Endothelial cell of umbilical vein (primary cell): ENCODE measurements at places on chromosomes 6 and 20.

- no peak for DNase-seq
These were observed 2.1 kb downstream of the KHDRBS2 start for GRCh38 chr6:62283796-62284411.

DNA sequence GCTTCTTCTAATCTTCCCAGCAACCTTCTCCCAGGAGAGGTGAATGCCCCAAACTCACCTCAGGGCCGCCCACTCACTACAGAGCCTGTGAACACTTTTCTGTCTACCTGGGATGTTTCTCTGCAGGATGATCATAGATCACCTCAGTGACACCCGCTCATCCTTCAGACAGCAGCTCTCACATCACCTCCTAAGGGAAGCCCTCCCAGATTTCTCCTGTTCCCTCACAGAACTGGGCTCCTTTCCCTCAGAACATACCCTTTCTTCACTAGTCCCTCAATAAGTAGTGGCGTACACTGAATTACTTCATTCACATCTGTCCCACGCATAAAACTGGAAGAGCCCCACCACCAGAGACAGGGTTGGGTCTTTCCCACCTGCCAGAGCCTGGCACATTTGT, 57.8 kb downstream of the CDK5RAP1 start:
- DNase-seq: no peak

- DNase-seq: no peak
These were observed 95.9 kb upstream of the FOXQ1 start for GRCh38 chr6:1215884-1216487.

DNA sequence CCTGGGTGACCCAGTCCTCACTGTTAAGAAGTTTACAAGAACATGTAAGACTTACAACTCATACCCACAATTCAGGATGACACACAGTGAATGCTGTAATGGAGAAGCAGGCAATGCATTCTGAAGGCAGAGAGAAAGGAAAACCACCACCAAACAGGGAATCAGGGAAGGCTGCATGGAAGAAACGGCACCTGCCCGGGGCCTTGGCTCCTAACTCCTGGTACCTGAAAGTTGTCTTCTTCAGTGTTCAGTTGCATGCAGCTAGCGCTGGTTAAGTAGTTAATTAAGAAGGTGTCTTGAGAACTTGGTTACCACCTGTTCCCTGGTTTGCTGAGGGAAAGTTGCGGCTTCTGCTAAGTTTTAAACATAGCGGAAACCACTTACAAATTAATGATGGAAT, 57.2 kb downstream of the GPR6 start:
- no peak for DNase-seq

- DNase-seq: no peak
These were observed 147.1 kb upstream of the THEMIS start for GRCh38 chr6:128047989-128048388.

GRCh38 chr6:29925321-29925720, 17.0 kb upstream of the HLA-A start:
- DNase-seq: no peak

- no peak for DNase-seq
These were observed 12.7 kb downstream of the COL9A3 start for GRCh38 chr20:62829231-62830230.

DNA sequence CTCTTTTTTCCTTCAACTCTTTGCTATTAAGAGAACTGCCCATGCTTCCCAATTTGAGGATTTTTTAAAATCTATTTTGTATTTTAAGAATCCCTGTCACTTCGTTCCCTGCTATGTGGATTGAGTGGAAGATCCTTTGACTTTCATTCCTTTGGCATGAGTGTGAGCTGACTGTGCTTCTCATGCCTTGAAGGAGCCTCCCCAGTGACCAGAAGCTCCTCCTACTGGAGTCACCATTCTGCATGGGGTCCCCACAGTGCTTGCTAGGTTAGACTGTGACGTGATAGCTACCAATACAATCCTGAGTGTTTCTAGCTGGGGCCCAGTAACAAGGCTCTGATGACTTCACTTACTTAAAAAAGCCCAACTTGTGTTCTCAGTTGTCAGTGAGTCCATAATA, 104.4 kb upstream of the LAMP5 start:
- DNase-seq: no peak

- DNase-seq: no peak
These were observed 6.5 kb upstream of the SLCO4A1 start for GRCh38 chr20:62635852-62636251.

DNA sequence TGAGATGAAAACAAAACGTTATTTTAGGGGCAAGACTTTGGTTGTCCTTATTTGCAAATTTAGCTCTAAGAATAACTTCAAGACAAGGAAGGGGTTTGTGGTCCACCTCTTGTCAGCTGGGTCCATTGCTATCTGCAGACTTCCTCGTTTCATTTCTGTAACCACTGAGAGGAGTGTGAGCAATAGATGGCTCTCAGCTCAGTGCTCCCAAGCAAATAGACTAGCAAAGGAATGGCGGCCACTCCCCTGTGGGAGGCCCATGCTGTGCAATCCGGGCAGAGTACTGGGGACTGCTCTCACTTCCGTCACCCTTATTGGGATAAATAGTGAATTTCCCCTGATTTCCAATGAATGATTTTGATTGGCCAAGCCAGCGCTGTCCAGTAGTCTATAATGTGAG, 176.6 kb downstream of the ZDHHC14 start:
- no peak for DNase-seq

DNA sequence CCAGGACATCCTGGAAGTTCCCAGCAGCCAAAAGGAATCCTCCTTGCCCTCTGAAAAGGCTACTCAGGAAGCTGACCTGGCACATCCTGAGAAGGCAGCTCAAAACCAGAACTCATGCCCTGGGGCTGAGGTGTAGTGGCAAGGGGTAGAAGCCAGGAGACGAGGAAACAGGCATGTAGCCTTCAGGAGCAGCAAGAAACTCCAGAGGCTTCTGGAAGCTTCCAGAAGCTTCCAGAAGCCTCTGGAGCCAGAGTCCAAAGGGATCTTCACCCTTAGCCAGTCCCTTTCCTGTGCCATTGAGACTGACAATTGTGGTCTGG, 43.9 kb downstream of the BMP7 start:
- no peak for DNase-seq

GRCh38 chr20:25039697-25040437, 18.1 kb downstream of the ACSS1 start:
- peak; percentile 67 for DNase-seq

DNA sequence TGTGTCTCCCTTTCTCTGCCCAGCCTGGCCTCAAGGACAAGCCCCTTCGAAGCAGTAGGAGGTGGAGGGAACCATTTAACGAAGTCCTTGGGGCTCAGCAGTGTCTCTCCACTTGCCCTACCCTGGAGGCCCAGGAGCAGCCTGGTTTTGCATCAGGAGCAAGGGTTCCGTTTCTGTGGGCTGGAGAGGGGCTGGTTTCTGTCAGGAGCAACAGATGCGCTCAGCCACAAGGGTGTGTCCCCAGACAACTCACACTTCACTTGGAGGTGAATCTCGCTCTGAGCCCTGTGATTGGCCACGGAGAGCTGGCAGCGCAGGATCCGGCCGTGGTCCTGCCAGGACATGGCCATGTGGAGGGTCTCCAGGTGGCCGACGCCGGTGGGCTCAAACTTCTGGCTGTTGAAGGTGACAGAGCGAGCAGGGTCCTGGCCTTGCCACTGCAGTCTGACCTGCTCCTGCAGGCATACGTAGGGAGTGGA, 6.9 kb downstream of the SIGLEC1 start:
- no peak for DNase-seq

GRCh38 chr6:105982761-105983540, 103.2 kb upstream of the PRDM1 start:
- DNase-seq: no peak

GRCh38 chr20:54254596-54254995, 46.7 kb downstream of the PFDN4 start:
- DNase-seq: no peak

DNA sequence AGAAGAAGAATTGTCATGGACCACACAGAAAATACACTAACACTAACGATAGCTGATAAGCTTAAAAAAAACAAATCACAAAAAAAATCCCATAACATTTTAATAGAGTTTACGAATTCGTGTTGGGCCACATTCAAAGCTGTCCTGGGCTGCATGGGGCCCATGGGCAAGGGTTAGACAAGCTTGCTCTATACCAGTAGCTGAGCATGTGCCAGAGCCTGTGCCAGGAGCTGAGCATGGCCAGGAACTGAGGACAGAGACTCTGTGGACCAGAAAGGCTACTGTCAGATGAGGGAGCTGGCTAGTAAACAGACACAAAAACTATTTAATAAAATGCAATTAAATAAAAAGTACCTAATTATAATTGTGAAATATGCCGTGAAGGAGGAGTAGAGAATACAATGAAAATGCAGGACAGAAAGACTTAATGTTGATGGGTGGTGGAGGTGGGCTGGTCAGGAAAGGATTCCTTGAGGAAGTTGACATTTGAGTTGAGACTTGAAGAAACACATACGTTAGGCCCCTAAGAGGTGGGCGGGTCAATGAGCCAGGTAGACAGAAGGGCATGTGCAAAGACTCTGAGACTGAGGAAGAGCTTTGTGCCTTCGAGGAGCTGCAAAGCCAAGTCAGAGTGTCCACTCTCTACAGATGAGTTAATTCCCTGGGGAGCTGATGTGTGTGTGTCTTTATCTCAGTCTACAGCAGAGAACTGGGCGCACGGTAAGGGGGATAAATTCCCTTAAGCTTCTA, 66.1 kb downstream of the JPH2 start:
- no peak for DNase-seq

DNA sequence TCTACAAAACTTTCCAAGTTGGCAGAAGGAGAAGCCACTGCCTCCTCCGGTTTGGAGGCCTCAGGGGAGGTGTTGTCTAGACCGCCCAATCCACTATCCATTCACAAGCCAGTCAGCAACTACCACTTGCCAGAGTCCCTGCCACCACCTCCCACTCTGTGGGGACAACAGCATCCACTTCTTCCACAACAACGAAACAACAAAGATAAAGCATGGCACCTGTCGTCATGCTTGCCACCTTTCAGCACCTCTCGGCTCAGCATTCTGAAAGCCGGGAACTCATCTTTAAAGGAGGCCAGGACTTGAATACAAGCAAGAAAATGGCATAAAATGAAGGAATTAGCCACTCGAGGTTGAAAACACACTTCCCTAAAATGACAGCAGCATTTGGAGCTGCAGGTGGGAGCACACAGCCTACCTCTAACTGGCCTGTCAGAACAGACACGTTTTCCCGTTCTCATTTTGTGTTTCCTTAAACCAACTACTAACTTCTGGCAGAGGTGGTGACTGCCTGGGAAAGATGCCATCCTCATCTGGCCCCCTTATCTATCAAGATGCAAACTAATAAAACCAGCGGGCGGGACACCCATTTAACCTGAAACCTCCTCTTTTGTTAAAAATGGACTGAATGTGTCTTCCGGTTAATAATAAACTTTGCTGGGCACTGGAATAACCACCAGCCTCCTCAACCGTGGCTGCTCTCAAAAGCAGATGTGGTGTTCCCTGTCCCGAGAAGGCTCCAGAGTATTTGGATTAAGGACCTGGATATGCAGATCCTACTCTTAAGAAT, 21.7 kb downstream of the YTHDF1 start:
- no peak for DNase-seq

DNA sequence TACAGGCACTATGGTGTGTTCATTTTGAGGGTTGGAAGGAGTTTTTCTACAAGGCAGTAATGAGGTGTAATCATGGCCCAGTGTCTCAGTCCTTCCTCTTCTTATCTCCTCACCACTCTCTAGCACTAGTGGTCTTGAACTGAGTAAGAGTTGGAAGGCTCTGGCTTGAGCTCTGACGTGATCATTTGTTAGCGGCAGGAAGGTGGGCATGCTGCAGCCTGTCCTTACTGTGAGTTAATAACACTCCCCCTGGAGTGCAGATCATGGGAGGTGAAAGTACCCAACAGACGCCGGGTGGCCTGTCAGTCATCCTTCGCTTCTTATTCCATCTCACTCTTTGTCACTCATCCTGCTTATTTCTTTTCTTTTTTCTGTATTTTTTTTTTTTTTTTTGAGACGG, 356.9 kb downstream of the CDKAL1 start:
- DNase-seq: no peak

DNA sequence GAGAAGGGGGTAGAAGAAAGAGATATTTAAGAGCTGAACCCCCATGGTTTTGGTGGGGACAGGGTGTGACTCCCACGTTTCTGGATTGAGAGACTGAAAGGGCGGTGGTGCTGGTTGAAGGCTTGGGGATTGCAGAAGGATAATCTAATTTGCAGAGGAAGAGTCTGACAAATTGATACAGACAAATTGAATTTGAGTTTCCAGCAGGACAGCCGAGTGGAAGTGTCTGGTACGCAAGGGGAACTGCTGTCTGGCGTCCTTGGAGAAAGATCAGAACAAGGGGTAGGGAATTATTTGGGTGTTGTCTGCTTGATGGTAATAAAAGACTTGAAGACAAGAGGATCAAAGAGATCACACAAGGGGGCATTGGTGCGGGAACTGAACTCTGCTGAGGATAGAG, 40.5 kb upstream of the MDGA1 start:
- DNase-seq: no peak

GRCh38 chr6:159017757-159018559, 18.0 kb upstream of the RSPH3 start:
- DNase-seq: no peak

GRCh38 chr20:49642816-49643215, 70.9 kb downstream of the B4GALT5 start:
- DNase-seq: no peak

DNA sequence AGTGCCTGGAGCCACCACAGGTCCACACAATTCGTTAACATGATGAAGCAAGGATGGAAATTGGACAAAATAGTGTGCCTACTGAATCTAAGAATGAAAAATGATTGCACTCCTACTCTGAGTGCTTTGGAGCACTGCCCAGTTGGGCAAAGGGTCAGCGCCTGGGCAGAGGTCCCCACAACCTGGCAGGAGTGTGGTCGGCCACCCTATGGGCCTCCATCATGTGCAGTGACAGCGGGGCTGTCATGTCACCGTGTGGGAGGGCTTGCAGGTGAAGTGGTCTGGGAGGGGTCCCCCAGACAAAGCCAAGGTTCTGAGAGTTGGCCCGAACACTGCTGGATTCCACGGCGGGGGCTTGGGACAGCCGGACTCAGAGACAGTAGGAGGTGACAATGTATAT, 36.2 kb upstream of the CD93 start:
- no peak for DNase-seq

DNA sequence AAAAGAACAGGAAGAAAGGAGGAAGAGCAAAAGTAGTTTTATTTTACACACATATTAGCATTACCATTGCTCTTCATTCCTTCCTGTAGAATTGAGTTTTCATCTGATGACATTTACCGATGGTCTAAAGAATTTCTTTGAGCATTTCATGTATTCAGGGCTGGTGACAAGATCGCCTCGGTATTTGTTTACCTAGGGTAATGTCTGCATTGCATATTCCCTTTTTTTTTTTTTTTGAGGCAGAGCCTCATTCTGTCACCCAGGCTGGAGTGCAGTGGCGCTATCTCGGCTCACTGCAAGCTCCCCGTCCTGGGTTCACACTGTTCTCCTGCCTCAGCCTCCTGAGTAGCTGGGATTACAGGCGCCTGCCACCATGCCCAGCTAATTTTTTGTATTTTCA, 19.3 kb downstream of the RAB22A start:
- no peak for DNase-seq

GRCh38 chr20:35243986-35244385, 17.5 kb downstream of the MMP24 start:
- DNase-seq: no peak

- DNase-seq: no peak
These were observed 142.2 kb upstream of the ATXN1 start for GRCh38 chr6:16903470-16903869.

GRCh38 chr20:9609887-9610502, 95.6 kb downstream of the LAMP5 start:
- DNase-seq: peak; percentile 82
